ENCODE measurements at places on chromosomes 4 and X.
A peak's percentile ranks its signal among the peaks of the same experiment; 100 is the strongest.

GRCh38 chrX:42948723-42949657, 171.0 kb upstream of the PPP1R2C start:
- DNase-seq: no peak

DNA sequence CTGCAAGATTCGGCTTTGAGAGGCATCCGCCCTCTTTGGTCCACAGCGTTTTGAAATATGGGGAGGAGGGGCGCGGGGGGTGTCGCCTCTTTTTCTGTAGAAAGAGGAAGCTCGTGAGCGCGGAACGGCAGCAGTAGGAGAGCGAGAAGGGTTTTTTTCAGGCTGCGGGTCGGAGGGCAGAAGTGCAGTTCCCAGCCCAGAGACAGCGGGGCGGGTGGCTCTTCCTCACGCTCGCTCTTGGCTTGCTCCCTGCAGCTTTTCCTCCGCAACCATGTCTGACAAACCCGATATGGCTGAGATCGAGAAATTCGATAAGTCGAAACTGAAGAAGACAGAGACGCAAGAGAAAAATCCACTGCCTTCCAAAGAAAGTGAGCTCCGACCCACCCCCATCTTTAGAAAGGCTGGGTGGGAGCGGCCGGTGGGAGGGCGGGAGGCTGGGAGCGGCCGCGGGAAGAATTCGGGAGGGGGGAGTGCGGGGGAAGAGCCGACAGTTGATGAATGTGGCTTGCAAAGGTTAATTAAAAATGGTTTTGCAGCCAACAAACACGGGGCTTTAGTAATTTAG, 1.2 kb downstream of the TMSB4X start:
- DNase-seq: peak; percentile 66

DNA sequence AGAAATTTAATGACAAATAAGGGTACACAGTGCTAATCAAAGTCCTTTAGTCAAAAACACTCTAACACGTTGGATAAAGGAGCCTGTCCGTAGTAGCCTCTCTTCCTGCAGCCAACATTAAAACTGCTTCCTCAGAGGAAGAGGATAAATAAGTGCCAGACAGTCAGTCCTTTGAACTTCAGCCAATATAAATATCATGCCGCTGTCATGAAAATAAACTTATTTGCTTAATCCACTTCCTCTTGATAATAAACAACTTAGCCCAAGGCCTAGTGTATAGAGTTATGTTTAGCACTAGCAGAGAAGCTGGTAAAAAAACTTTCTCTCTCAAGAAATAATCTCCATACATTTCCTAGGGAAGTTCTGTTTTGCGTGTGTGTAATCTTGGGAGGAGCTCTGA, 196.7 kb downstream of the HS3ST1 start:
- DNase-seq: no peak

- DNase-seq: no peak
Measured at GRCh38 chr4:10344824-10345223, 112.4 kb downstream of the ZNF518B start.
